ENCODE measurements at places on chromosomes 7 and 10.

DNA sequence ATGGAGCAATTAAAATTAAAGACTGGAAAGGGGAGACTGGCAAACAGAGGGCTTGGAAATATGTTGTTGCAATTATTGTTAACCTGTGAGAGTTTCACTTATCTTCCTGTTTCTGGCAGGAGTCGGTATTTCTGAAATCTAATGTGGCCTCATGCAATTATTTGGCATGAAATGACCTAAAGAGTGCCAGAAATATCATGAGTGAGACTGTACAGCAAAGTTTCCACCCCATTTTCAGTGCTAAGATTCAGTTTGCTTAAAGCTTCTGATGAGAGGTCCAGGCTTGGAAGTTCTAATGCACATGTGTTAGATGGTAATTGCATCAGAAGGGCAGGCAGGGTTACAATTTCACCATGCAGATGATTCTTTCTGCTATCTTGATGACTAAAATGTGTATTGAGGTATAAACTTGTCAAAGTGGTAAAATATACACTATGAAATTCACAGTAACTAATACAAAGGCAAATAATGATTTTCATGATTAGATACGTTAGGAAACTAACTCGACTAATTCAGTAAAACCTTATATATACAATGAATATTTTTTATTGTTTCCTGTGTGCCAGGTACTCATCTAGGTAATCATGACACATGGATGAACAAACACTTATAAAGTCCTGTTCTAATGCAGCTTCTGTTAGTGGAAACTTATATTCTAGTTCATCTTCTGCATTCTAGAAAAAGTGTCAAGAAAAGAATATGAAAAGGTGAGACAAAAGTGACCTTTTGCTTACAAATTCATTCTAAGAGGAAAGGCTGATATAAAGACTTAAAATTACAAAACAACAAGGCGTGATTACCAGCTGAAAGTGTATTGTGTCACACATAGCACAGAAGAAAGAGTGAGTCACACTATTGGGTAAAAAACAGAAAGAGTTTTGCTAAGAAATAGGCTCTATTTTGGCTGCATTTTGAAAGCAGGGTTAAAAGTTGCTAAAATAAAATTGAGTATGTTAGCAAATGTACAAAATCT is 533.4 kb upstream of the SEMA3D start:
- no peak for DNase-seq

- DNase-seq = peak; percentile 51
Observed at GRCh38 chr10:123582084-123582989, 83.8 kb upstream of the GPR26 start.

DNA sequence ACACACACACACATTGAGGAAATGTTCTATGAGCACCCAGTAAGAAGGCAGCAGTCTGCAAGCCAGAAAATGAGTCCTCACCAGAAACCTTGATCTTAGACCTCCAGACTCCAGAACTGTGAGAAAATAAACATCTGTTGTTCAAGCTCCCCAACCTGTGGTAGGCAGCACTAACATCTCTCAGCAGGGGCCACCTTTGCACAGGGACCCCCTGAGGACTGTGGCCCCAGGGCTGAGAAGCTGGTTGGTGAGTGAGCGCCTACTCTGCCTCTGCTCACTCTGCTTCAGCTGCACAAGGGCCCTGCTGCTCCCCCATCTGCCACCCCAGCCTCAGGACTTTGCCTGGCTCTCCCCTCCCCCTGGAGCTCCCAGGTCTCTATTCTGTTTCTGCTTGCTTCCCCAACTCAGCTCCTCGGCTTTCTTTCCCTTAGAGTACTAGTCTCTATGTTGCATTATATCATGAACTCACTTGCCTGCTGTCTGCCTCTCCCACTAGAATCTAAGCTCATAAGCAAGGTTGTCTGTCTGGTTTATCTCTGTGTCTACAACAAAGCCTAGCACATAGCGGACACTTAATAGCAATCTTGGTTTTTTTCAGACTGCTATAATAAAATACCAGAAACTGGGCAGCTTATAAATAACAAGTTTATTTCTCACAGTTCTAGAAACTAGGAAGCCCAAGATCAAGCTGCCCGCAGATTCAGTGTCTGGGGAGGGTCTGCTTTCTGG is 40.4 kb upstream of the PRLHR start:
- no peak for DNase-seq

DNA sequence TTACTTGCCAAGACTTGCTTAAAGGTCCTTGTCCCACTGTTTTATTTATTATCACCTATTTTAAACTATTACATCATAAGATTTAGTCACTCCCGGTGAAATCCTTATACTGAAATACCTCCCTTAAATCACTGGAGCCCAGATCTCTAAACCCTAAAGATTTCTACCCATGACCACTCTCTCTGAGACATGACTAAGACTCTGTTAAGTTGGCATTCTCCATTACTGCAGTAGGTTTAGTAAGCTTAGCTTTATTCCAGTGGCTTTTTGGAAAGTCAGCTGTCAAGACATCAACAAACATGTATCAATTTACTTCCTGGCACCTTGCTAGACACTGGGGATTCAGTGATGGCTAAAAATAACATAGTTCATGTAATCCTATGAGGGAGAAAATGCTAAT is 874.2 kb downstream of the KCNMA1 start:
- DNase-seq = no peak

GRCh38 chr7:38851321-38851720 is 57.7 kb downstream of the VPS41 start:
- no peak for DNase-seq

DNA sequence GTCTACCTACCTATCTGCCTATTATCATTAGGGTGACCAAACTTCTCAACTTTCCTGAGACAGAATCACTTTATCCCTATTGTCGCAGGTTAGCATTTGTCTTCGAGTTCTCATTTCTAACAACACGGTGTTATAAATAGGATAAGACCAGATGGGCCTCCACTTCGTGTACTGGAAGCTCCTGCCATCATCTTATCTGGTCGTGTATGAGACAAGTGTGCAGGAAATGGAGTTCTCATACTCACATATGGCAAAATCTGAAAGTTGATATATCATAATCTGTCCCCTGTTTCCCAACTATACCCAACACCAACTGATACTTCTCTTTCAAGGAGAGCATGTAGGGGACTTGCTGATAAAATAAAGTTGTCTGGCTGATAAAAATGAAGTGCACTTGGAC is 287.4 kb upstream of the FOXK1 start:
- DNase-seq = no peak

DNA sequence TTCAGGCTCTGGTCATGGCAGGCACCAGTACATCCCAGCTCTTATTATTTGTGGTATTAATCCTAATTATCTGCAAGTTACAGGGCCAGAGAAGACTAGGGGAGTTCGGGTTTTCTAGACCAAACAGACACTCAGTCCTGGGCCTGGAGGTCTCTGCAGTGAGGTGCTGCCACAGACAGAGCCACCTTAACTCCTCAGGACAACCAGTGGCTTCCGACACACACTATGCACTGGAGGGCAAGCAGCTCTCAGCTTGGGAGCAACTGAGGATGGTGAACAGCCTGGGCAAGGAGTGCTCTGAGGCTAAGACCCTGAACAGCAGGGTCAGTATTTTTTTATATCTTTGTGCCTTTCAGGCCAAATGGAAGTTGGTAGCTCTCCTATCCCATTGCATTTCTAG is 19.0 kb downstream of the ACTA2 start:
- no peak for DNase-seq

DNA sequence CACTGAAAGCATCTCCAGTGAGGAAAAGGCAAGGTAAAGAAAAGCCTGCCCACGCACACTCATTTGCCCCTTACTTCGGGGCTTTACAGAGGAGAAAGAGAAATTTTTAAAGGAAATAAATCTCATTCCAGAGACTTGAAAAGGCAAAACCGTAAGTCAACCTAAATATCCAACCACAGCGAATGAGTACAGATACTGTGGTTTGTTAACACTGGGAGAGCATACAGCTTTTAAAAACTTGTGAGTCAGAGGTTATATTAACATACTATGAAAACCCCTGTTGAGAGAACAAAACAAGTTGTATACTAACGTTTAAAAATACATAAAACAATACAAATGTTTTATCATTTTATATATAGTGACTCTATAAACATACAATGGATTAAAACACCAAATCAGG is 28.6 kb upstream of the ST7 start:
- no peak for DNase-seq

DNA sequence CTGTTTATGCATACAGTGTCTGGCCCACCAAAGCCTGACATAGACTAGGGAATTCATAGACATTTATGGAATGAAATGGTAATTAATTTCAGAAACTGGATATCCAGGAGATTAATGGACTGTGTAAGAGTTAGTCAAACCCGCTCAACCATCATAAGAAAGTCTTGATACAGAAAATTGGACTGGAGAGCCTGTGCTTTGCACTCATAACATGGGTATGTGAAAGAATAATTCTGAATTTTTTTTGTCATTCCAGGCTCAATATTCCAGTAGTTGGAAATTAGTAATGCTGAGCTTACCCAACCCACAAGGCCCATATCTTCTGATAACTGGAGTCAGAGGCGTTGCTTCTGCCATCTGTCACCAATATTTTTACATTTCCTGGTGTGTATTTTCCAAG is 799.7 kb upstream of the IGFBP3 start:
- no peak for DNase-seq

- no peak for DNase-seq
Observed at GRCh38 chr10:59019603-59020002, 156.8 kb upstream of the PHYHIPL start.

DNA sequence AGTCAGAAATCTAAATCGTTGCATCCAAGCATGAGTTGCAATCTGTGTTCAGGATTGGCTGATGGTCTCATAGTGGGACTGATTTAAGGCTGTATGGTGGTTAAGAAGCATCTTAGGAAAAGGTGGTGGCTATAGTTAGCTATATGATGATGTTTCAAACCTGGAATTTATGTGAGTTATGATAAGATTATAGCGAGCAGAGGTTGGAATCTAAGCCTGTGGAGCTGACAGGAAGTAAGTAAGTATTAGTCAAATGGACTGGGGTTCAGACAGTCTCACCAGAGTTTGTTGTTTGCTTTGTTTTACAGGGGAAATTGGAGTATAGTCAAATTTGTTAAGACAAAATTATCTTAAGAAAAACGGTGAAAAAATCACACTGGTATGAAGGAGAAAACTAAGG is 56.7 kb downstream of the ANKRD7 start:
- DNase-seq = no peak

DNA sequence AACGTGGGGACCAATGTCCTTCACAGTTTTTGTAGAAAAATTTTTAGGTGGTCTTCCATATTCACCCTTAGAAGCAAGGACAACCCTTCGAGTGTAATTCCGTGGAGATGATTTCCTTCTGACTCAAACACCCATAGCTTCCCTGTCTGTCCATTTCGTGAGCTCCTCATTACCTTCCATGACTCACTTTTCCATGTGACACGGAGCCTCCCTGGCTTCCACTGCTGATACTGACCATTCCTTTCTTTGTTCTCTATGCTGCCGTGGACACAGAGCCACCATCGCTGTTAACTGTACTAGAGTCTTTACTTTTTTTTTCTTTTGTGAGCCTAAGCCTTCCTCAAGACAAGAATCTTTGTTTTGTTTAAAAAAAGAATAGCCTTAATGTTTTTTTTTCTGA is 12.5 kb upstream of the ARMS2 start:
- DNase-seq = no peak

DNA sequence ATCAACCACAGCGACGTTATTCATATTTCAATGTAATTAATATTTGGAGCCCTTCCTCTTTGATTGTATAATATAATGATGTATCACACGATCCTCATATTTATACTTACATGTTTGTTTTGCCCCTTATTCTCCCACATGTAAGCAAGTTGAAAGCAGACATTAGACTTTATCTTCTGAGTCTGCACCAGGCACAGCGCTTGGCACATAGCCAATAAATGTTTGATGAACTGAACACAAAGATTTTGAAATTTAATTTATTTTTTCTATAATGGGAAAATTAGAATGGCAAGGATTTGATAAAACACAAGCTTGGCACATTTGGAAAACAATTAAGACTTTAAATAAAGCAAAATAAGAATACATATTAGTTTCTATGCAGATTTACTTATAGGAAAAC is 31.6 kb downstream of the ZFAND4 start:
- DNase-seq = no peak

DNA sequence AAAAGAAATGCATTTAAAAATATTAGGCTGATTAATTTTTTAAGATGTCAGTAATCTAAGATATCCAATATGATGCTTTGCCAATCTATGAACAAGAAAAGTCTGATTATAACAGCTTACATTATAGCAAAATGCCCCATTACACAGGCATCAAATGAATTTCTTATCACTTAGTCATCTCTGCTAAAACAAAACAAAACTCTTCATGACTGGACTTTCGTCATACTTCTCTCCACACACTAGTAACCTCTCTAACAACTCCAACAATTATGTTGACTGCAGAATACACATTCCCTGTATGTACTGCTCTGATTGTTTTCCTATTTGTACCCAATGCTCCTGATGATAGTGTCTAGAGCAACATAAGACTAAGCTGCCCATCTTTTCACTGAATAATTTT is 3.8 kb upstream of the MKI67 start:
- no peak for DNase-seq

- no peak for DNase-seq
Observed at GRCh38 chr7:145850636-145851035, 266.0 kb upstream of the CNTNAP2 start.

- no peak for DNase-seq
Observed at GRCh38 chr10:72508033-72508432, 117.8 kb downstream of the MICU1 start.
